ENCODE measurements at places on chromosomes 6 and 20. TPM values are rescaled to one million over a fixed set of nuclear protein-coding genes. Genes with fewer than 3 reads are reported as not detected.

Gene SIRT5
- total RNA-seq, result 11.5 TPM

Gene SLC44A4
- 332 TPM for total RNA-seq

- DNase-seq, result no peak
- no peaks in the 10 kb centered on the region for H3K36me3 ChIP-seq
- no peak overlapping the region for H3K4me3 ChIP-seq
- H3K27ac ChIP-seq, result no peak overlapping the region
- H3K27me3 ChIP-seq, result no peaks in the 10 kb centered on the region
Measured at GRCh38 chr6:126167726-126168125, 172.2 kb upstream of the CENPW start.

DNA sequence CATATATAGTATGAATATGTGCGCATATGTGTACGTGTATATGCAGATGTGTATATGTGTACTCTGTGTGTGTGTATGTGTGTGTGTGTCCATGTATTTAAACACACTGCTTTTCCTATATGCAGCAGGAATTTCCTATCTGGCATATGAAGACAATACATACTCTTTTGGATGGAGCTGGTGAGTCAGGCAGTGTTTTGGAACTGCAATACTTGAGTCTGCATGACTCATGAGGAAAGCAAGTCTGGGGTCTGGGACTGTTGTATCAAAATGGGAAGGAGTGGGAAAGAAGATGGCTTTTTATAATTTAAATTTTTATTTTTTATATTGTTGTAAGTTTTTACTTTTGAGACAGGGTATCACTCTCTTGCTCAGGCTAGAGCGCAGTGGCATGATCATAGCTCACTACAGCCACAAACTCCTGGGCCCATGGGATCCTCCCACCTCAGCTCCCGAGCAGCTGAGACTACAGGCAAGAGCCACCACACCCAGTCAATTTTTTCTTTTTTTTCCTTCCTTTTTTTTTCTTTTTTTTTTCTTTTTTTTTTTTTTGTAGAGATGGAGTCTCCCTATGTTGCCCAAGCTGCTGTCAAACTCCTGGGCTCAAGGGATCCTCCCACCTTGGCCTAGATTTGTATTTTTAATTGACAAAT lies 72.2 kb downstream of the ATXN1 start:
- no peak overlapping the region for H3K27ac ChIP-seq
- H3K27me3 ChIP-seq, result no peaks in the 10 kb centered on the region
- H3K4me1 ChIP-seq, result no peaks in the 10 kb centered on the region

DNA sequence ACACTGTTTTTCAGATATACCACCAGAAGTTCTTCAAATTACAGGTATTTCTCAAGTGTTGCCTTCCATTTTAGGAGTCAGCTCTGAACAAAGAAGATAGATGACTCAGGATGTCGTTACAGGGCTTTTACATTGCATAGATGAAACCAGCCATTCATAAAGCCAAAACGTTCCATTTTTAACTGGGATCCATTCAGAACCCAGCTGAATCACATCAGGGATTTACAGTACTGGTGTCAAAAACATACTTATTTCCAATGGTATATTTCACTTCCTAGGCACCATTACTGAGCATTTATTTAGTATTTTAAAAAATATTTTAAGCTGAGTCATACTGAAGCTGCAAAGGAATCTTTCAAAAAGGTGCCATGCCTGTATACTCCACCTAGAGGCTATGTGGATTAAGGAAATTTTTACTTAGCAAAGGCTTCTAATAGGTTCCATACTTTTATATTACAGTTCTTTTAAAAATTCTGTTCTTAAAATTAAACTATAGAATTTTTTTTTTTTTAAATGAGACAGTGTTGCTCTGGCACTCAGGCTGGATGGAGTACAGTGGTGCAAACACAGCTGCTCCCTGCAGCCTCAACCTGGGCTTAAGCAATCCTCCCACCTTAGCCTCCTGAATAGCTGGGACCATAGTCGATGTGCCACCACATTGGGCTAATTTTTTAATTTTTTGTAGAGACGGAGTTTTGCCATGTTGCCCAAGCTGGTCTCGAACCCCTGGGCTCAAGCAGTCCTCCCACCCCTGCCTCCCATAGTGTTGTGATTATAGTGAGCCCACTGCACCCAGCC lies 2.6 kb downstream of the ASF1A start:
- no peaks in the 10 kb centered on the region for H3K27me3 ChIP-seq
- no peak overlapping the region for H3K4me3 ChIP-seq
- H3K27ac ChIP-seq, result no peak overlapping the region
- DNase-seq, result no peak
- no peaks in the 10 kb centered on the region for H3K36me3 ChIP-seq

DNA sequence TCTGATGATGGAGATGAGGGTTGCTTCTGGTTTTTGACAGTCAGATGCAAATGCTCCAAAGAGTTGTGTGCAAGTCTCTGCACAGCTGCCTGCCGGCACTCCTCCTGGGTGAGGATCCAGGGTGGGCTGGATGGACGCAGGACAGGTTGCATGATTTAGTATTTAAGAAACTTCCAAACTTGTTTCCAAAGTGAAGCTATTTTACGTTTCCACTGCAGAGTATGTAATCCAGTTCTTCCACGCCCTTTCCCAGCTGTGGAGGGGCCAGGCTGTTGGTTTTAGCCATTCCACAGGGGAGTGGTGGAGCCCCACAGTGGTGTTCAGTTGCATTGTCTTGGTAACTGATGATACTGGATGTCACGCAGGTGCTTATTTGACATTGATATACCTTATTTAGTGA lies 157.3 kb downstream of the THBS2 start:
- H3K27me3 ChIP-seq, result no peaks in the 10 kb centered on the region
- DNase-seq, result no peak
- no peak overlapping the region for H3K27ac ChIP-seq
- H3K4me1 ChIP-seq, result no peaks in the 10 kb centered on the region

DNA sequence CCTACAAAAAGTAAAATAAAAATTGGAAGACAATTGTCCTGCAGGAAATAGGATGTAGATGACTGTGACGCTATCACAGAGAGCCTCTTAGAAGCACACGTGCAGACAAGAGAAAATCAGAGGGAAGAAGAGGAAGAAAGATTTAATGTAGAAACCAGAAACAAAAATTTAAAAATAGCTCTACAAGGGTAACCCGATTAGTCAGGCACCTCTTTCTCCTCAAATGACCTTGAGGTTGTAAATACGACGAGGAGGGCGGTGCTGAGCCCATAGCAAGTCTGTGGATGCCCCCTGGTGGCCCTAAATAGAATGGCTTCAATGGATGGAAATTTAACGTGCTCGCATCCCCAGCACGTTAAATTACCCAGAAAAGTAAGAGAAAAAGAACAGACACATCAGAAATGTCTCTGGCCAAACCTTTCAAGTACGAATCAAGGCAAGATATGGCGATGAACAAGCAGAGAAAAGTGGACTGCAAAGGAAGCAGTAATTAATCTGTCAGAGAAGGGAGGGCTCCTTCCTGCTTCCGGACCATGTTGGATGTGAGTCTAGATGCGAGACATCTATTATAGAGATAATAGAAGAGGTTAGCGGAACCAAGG lies 4.2 kb upstream of the PRPH2 start:
- DNase-seq, result peak; percentile 80
- H3K27ac ChIP-seq, result peak overlapping the region; percentile 42
- H3K27me3 ChIP-seq, result no peaks in the 10 kb centered on the region
- peak overlapping the region; percentile 13 for H3K4me3 ChIP-seq
- H3K4me1 ChIP-seq, result no peaks in the 10 kb centered on the region

Data from prostate gland (tissue), 2 donors.